ENCODE measurements at places on chromosomes 5 and 9. TPM values are rescaled to one million over a fixed set of nuclear protein-coding genes. Genes with fewer than 3 reads are reported as not detected.

Gene LCP2
- 2.6 TPM for polyA plus RNA-seq

Gene PHF24
- polyA plus RNA-seq, result 14.7 TPM

Gene RMRP
- not detected for polyA plus RNA-seq

Gene ZBTB43
- polyA plus RNA-seq, result 6.8 TPM

Gene CDKN2B
- polyA plus RNA-seq, result 8.9 TPM

Gene C5orf52
- polyA plus RNA-seq, result not detected

Gene TNFSF15
- 0.08 TPM for polyA plus RNA-seq

Gene SHB
- polyA plus RNA-seq, result 37.4 TPM

Gene LECT2
- polyA plus RNA-seq, result not detected

Gene LCN15
- 32.6 TPM for polyA plus RNA-seq

Gene PCDHAC2
- polyA plus RNA-seq, result 1.8 TPM

Gene ALDOB
- polyA plus RNA-seq, result 0.66 TPM

Gene CD274
- polyA plus RNA-seq, result 0.27 TPM

Gene ARL14EPL
- not detected for polyA plus RNA-seq

Gene ZNF782
- 1.8 TPM for polyA plus RNA-seq

Gene PCDHA1
- 0.61 TPM for polyA plus RNA-seq

Gene FUBP3
- polyA plus RNA-seq, result 38.9 TPM

Gene FBP1
- polyA plus RNA-seq, result 34.7 TPM

Gene PCDHGA3
- 4.4 TPM for polyA plus RNA-seq

Gene GCNT4
- 0.17 TPM for polyA plus RNA-seq

Gene OR1Q1
- polyA plus RNA-seq, result not detected

Gene FOXD4
- not detected for polyA plus RNA-seq

Gene IL13
- not detected for polyA plus RNA-seq

Gene PCDHA6
- polyA plus RNA-seq, result 0.48 TPM

Gene SOHLH1
- polyA plus RNA-seq, result 3.9 TPM

Gene MARCHF11
- 10.4 TPM for polyA plus RNA-seq

Gene G3BP1
- polyA plus RNA-seq, result 65.2 TPM

Gene PTGS1
- polyA plus RNA-seq, result 1.4 TPM

Measured in brain (organoid and tissue), 16 donors.